ENCODE measurements at places on chromosomes 4 and X.

GRCh38 chrX:34653811-34654210, 3.3 kb downstream of the TMEM47 start:
- no peak for DNase-seq

DNA sequence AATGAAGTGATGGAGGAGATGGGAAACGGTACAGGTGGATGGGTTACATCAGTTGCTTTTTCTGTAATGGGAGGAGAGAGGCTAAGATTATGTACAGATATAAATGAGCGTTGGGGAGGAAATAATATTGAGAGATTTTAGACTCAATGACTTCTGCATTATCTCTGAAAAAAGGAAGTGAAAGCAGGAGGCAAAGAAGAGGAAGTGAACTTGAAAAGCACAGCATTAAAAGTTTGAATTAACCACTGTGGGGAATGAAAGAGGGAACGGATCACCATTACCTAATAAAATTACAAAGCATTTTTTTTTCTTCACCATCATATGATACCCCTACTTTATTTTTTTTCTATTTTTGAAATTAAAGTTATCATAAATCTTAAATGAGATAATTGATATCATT, 1025.5 kb downstream of the RPA4 start:
- no peak for DNase-seq

DNA sequence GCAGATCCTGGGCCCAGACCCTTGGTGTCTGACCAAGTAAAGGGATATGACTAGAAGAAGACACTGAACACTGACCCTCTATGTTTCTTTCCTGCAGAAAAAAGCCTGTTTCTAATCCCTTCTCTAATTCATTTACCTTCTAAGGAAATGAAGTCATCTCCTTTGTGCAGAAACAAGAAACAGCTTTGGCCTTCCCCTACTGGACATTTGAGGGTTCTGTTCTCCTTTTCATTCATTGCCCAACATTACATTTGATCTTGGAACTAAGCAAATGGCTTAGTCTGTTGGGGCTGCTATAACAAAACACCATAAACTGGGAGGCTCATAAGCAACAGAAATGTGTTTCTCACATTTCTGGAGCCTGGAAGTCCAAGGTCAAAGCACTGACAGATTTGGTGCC, 20.0 kb downstream of the HCCS start:
- DNase-seq = no peak

DNA sequence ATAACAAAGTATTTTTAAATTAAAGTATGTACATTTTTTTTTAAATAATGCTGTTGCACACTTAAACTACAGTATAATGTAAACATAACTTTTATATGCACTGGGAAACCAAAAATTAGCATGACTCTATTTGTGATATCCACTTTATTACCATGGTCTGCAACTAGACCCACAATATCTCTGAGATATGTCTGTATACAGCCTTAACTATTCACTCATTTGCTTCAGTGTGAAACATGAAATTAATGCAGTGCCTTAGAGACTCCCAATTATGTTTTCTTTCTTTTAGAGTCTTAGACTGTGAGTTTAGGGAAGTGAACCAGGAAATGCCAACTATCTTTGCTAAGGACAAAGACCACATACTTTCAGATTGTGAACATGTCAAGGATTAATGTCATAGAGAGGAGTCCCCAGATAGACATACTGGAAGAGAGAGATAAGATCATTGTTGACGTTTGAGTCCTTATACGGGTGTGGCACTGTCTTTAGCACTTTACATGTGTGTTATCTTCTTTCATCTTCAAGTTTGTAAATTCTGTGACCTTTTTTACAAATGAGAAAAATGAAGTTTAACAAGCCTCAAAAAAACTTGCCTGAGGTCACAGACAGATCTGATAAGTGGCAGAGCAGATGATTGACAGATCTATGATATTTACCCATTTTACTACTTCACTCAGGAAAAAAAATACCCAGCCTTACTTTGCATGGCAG, 23.2 kb downstream of the CXorf58 start:
- DNase-seq = peak; percentile 9

DNA sequence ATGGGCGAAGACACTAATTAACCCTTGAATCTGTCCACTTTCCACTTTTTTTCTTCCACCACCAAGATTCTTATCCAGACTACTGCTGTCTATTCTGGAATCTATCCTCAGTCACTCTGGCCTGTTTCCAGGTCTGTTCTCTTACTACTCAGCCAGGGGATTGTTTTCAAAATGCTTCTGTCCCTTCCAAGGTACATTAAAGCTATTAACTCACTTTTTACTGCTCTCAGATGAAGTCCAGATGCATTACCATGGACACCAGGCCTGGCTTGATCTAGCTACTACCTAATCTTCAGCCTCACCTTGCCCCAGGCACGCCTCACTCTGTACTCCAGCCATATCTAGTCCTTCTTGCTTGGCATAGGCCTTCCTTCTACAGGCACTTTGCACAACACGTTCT, 66.4 kb downstream of the GALNT7 start:
- no peak for DNase-seq

GRCh38 chr4:163701916-163702315, 207.4 kb downstream of the TMA16 start:
- no peak for DNase-seq

DNA sequence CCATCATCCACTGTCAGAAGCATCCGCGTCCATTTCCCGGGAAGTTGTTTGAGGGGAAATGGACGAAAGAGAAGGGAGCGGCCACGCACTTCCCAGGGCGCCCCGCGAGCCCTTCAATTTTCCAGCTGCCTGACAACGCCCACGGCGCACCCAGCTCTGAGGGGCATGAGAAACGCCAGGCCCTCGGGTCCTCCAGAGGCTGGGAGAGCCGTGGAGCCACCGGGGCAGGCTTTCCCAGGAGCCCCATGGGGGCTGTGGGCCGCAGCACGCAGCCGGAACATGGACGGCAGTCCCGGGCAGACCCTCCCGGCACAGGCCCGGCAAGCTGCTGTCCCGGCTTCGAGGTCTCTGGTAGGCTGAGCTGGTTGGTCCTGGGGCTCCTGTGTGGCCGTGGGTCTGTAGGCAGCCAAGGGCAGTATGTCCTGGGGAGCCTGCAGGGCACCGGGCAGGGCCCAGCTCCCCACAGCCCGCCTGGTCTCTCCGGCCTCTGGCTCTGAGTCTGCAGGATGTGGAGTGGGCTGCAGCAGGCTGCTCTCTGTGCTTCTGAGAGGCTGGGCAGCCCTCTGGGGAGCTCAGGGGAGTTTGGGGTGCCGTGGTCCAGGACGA, 115.2 kb downstream of the FAM53A start:
- no peak for DNase-seq

GRCh38 chrX:42237956-42238355, 314.6 kb upstream of the CASK start:
- DNase-seq = no peak

GRCh38 chrX:72366178-72366577, 60.5 kb upstream of the CITED1 start:
- no peak for DNase-seq

DNA sequence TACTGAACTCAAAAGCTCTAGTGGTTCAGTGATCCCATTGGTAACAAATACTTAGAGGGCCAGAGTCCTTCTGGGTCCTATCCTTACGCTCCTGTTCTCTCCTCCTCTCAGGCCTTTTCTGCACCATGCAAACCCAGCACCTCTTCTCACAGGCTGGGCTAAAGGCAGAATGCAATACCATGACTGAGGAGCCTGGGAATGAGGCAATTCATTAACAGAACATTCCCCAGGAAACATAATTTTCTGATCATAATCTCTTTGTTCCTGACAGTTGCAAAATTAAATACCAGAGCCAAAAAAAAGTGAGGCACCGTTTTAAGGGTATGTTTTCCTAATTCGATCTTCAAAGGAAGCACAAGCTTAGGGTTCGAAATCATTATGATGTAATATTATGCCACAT, 9.0 kb downstream of the SORBS2 start:
- DNase-seq = no peak

- peak; percentile 79 for DNase-seq
Observed at GRCh38 chrX:119753639-119754257, 4.6 kb upstream of the SOWAHD start.

DNA sequence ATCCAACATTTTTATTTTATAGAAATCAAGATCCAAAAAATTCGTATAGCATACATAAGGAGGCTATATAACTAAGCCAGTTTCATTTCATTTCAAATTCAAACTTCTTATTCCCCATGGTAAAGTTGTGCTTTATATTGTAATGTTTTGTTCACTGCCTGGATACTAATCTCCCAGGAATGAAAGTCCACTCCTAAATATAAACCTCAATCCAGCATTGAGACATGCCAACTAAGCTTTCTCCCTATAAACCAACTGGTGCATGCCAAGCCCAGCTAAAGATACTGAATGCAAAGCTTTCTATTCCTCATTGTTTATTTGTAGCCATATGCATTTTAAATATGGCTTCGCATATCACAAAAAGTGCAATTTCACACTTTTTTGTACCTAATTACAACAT, 63.8 kb upstream of the INPP4B start:
- no peak for DNase-seq

DNA sequence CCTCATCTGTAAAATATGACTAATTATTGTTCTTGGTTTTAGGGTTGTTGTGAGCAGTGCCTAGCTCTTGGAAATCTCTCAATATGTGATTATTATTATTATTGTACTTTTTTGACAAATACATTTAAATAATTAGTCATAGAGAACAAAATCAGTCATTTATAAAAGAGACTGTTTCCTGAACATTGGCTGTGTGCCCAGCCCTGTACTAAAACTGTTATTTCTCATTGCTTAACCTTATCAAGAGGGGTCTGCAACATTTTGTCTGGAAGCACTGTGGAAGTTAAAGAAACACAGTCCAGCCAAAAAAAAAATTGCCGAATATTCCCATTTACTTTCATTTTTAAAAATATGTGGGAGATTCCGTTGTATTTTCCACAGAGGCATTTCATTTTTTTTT, 989.2 kb upstream of the SLIT2 start:
- no peak for DNase-seq

- no peak for DNase-seq
Observed at GRCh38 chrX:40104985-40105834, 7.5 kb upstream of the BCOR start.

- no peak for DNase-seq
Observed at GRCh38 chr4:105496899-105497298, 23.0 kb upstream of the PPA2 start.

- no peak for DNase-seq
Observed at GRCh38 chr4:109186458-109186945, 116.0 kb downstream of the COL25A1 start.

DNA sequence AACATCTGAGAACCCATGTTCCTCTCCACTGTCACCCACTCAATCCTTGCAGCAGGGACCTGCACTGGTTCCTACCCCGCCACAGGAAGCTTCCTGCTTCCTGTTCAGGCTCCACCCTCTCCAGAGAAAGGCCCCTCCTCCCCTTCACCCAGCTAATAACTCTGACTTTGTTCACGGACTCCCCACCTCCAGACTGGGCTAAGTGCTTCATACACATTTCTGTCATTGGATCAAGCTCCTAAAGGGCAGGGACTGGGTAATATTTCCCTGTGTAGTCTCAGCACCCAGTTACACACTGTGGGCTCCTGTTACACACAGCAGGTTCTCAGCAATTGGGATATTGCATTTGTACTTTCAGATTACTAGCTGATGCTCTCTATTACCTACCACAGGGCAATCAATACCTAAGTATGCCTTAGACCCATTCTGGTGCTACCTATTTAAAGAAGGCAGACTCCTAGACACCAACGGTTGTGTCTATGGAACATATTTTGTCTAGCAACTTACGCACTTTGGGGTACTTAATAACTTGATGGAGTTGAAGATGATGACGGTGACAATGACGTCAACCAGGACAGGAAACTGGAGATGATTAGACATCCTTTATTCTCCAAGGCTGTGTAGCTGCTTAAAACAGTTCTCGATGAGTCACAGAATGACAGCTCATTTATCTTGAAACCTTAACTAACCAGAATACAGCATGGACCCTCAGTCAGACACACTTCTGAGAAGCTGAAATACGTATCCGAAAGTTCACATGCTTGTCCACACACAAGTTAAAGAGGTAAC, 58.1 kb downstream of the MAML3 start:
- peak; percentile 71 for DNase-seq
